Cerebellar cortex (tissue), 1 donor: ENCODE measurements at places on chromosomes 2 and 18.

DNA sequence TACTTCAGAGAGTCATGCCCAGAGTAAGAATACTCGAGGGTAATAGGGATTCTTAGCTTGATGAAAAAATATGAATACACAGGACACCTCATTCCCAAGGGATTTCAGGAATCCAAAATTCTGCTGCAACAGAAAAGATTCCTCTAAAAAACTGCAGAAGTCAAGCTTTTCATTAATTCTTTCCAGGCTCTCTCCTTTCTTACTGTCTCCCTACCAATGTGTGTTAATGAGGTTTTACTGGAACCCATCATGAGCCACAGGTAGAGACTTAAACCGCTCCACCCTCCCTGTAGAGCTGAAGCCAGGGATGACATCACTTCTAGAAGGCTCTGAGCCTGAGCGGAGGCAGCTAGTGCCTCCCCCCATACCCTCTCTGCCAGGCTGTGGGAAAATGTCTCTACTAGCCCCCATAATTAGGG is 3.4 kb downstream of the SDC1 start:
- DNase-seq = no peak

DNA sequence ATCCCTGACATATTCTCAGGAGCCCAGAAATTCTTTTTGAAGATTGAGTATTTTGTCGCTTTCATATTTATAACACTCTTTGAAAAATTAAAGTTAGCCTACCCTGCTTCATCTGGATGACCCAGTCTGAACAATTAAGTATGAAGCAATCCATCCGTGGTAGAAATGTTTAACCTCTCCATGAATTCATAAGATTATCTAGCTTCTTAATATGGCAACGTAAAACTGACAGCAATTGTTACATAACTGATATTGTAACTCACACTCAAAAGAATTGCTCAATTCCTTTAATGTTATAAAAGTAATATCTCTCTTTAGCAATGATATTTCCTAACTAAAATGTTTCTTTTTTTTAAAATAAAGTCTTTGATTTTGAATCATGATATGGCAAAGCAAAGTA is 7.2 kb upstream of the ABCA12 start:
- DNase-seq = no peak

- no peak for DNase-seq
These were observed 8.8 kb upstream of the SETBP1 start for GRCh38 chr18:44671914-44672313.

DNA sequence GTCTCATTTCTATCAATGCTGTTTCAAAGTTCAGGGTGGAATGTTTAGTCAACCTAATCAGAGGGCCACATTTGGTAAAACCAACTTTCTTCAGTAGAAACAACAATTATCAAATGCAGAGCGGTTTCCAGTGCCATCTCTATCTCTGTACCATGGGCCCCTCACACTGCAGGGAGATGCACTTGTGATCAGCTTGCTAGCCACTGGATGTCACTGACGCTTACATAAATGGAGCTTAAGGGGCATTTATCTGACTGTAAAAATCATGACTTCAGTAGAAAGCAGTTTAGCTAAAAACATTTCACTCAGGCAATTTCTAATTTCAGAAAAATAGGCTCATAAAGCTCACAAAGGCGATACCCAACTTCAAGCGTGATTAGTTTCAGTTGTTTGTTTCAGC is 678.0 kb downstream of the ZEB2 start:
- no peak for DNase-seq

- DNase-seq = no peak
These were observed 10.9 kb downstream of the TMEM169 start for GRCh38 chr2:216092646-216093045.

DNA sequence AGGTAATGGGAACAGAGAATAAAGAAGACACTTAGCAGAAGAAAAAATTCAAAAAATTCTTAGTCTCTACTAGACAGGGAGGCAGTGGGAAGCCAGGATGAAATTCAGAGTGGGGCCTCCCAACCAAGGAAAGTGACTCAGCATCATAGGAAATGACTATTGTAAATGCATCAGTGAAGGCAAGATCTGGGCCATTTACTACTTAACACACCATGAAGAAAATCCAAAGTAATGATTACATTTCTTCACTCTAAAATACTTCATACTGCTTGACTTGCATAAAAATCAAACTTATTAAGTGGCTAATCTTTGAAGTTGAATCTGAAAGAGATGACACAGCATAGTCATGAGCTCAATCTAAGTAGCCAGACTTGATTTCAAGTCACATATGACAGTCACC is 405.8 kb upstream of the SLC39A10 start:
- DNase-seq = no peak

GRCh38 chr2:96604104-96604503 is 34.0 kb downstream of the KANSL3 start:
- peak; percentile 8 for DNase-seq

DNA sequence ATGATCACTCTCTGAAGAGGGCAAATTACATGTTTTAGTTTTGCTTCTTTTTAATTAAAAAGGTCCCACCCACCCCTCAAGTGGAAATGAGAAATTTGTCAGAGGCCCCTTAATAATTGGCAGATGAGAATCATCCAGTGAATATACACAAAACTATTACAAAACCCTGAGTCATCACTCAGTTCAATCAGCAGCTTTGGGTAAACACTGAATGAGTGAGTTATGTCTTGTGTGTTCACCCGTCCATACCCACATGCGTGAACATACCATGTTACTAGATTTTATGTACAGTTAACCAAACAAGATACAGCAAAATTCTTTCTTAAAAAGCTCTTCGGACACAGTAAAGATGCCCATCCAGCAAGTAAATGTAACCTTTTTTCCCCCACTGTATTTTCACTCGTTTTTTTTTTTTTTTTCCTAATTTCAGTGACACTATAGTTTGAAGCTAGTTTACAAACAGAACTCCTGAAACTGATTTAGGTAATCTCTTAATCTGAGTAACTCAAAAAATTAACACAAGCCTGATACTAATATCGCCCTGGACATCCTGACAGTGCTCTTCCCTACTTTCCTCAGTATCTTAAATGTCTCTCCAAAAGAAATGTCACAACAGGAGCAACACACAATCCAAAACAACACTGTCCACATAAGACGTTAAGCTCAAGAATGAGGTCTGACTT is 1.4 kb downstream of the PSME4 start:
- DNase-seq = peak; percentile 12

GRCh38 chr2:132437852-132438669 is 21.5 kb downstream of the GPR39 start:
- no peak for DNase-seq

- DNase-seq = no peak
These were observed 40.3 kb downstream of the EXOC6B start for GRCh38 chr2:72785517-72785916.

DNA sequence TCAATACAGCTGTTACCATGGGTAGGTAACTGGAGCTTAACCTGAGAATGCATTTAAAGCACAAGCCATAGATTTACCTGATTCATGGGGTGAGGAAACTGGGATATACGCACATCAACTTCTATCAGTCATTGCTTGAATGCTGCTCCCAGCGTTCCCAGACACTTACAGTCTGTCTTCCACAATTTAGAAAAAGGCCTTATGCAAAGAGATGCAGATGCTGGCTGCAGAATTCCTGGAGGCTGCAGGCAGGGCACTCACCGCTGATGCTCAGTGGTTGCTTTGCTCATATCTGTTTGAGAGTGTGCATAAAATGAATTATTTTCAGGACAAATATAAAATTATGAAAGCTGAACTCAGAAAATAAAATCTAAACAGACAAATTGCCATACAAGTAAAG is 950.7 kb upstream of the PIK3C3 start:
- DNase-seq = no peak

- peak; percentile 53 for DNase-seq
These were observed 311.2 kb downstream of the OSR1 start for GRCh38 chr2:19046986-19047780.

GRCh38 chr2:227818675-227819397 is 5.2 kb downstream of the CCL20 start:
- no peak for DNase-seq

- no peak for DNase-seq
These were observed 96.7 kb upstream of the SLC39A10 start for GRCh38 chr2:195560209-195560895.

DNA sequence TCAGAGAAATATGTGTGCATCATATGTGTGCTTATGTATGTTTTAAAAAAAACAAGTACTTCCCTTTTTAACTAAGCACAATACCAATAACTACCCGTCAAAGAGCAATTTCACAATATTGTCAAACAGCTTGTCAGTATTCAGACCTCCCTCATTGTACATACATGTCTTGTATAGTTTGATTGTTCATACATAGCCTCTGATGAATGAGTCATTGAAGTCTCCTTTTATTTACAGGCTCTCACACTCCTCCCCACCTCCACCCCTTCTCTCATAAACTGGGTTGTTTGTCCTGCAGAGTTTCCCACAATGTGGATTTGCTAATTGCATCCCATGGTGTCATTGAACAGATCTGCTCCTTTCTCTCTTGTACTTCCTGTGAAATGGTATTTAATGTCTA is 132.8 kb upstream of the L3MBTL4 start:
- DNase-seq = no peak

DNA sequence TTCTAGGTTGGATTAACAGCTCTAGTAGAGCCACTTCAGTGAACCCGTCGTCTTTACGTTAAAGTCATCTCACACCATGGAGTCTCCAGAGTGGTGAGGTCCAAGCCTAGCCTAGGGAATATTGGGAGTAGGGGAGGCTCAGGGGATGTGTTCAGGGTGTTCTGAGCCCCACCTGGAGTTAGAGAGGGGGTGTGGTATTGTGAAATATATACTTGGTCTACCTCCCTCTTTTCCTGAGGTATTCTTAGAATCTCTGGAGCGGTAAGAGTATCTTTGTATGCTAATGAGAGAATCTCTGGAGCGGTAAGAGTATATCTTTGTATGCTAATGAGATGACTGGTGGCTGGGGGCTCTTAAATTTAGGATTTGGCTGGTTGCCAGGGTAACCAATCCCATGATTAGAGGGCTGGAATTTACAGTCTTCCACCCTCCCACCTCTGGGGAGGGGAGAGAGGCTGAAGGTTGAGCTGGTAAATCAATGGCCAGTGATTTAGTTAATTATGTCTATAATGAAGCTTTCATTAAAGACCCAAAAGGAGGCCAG is 69.5 kb downstream of the INPP4A start:
- DNase-seq = no peak

DNA sequence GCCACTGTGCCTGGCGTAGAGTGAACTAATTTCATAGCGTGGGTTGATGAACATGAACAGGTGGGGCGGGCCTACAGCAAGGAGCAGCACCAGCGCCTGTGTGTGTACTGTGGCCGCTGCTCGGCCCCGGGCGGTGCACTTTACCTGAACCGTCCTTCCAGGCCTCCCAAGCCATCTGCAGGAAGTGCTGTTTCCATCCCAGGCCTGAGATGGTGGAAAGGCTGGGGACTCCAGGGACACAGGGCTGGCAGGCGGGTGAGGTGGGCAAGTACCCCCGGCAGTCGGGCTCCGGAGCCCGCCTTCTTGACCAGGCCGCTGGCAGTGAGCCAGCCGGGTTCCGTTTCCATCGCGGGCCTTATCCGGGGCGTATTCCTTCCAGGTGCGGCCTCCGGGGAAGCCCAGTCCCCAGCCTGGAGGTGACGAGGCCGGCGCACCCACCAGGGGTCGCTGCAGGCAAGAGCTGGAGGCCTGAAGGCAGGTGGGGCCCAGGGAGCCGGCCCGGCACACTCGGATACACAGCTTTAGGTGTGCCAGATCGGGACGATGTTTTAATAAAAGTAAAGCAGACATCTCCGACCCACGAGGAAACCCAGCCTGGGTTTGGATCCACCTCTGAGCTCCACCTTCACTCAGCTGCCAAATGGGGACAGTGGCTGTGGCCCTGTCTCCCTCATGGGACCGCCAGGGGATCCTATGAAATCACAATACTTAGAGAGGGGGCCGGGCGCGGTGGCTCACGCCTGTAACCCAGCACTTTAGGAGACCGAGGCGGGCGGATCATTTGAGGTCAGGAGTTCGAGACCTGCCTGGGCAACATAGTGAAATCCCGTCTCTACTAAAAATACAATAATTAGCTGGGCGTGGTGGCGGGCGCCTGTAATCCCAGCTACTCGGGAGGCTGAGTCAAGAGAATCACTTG is 22.7 kb upstream of the PDIA6 start:
- DNase-seq = peak; percentile 31

DNA sequence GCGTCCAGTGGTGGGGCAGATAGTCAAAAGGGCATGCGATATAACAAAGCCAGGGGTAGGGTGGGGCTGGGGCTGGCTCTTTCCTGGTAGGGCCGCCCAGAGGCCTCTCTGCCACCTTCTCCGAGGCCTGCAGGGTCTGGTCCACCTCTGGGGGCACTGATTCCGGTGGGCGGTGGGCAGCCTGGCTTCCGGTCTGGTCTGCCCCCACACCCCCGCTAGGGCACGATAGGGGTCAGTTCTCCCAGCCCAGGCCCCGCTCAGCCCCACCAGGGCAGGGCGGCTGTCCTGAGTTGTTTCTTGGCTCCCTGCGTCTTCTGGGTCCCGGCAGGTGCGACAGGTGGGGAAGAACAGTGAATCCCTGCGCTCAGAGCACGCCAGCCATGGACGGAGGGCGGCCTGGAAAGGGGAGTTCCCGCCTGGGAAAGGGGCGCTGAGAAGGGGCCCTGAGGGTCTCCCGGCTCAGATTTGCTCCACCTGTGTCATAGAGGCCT is 707 bp upstream of the ERFE start:
- DNase-seq = no peak

DNA sequence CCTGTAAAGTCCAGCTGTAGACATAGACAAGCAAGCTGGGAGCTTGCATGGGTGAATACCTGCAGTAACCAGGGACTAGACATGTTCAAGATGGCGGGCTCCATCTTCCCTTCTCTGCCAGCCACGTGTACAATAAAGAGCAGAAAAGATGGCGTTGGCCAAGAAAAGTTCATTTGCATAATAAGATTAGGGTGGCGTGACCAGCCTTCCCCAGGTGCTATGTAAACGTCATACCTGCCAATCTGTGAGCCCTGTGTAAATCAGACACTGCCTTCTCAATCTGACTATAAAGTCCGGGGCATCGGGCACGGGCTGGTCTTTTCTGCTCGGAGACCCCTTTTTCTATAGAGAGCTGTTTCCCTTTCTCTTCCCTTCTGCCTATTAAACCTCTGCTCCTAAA is 101.6 kb upstream of the XPO1 start:
- no peak for DNase-seq

GRCh38 chr18:9914334-9914583 is 443 bp downstream of the VAPA start:
- no peak for DNase-seq

- no peak for DNase-seq
These were observed 492.8 kb upstream of the FSIP2 start for GRCh38 chr2:185245806-185246205.

DNA sequence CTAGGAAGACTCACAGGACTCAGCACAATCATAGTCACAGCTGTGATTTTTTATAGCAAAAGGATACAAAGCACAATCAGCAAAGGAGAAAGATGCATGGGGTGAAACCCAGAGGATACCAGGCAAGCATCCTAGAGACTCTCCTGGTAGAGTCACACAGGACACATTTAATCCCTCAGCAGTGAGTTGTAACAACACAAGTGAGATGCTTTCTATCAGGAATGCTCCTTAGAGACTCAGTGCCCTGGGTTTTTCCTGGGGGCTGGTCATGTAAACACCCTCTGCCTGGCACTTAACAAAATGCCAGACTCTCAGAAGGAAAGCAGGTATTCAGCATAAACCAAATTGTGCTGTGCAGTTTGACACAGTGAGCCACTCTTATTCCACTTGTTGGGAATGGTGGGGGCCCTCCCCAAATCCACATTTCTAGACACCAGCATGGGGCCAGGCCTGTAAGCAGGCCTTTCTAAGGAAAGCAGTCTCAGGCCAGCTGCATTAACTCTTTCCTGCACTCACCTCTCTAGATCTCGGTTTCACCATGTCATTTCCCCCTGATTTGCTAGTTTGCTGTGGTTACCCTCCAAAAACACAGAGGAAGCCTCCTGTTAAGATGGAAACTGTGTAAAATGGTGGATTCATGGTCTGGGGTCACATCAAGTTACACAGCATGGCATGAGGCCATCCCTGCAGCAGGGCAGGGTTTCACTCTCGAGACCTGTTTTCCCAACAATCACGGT is 16.9 kb upstream of the RNU4ATAC start:
- DNase-seq = no peak
